ENCODE measurements at places on chromosomes 12 and 14.
A peak's percentile ranks its signal among the peaks of the same experiment; 100 is the strongest.

GRCh38 chr14:103205541-103205906 lies 82.3 kb downstream of the TNFAIP2 start:
- DNase-seq, result no peak

DNA sequence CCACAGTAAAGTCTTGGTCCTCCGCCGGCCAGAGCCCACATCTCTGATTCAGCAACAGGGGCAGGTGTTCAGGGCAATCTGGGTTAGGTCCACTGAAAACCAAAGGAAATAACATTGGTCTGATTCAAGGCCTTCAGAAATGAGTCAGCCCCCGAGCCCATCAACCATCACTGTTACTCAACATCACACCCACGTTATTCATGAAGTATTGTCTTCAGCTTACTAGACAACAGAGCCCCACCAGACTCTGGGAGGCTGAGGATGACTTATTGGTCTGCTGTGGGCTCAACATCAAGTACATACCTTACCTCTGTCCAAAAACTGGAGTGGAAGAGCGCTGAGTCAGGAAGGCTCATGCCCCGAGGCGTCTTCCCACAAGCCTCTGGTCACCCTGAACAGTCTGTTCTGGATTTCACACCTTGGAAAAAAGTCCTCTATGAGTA lies 97.5 kb downstream of the ZFP36L1 start:
- DNase-seq, result peak; percentile 58

- DNase-seq, result no peak
Observed at GRCh38 chr14:45095143-45095542, 11.2 kb downstream of the PRPF39 start.

- no peak for DNase-seq
Observed at GRCh38 chr12:58906917-58907316, 13.4 kb downstream of the LRIG3 start.

DNA sequence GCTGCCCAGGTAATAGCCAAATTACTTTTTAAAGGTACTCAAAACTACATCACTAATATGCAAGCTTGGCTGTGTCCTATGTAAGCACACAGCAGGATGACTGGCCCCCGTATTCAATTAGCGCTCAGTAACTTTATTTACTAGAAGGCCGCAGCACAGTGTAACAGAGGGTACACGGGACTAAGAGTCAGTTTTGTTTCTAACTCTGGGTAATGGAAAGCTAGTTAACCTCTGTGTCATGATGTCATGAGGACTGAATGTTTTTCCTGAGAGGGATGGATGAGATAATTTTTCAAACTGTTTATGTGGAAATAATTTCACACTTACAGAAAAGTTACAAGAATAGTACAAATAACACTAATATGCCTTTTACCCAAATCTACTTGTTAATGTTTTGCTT lies 27.1 kb downstream of the GALNT4 start:
- DNase-seq, result no peak

GRCh38 chr12:113276946-113277500 lies 55.8 kb downstream of the TPCN1 start:
- no peak for DNase-seq

DNA sequence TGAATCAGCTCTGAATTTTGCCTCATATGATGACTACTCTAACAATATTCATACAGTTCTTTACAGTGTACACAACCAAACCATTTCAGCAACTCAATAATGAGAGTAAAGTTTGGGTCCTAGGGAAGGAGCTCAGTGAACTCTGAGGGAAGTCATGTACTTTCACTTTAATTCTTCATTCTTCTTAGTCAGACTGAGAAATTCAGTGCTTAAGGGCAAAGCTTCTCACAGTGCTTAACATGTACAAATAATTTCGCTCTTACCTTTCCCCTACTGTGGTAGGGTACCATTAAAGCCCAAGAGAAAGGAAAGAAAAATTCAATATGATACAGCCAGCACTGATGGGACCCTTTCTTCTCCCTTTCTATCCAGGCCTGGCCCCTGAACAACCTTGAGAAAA lies 435.0 kb downstream of the NELL2 start:
- DNase-seq, result no peak

DNA sequence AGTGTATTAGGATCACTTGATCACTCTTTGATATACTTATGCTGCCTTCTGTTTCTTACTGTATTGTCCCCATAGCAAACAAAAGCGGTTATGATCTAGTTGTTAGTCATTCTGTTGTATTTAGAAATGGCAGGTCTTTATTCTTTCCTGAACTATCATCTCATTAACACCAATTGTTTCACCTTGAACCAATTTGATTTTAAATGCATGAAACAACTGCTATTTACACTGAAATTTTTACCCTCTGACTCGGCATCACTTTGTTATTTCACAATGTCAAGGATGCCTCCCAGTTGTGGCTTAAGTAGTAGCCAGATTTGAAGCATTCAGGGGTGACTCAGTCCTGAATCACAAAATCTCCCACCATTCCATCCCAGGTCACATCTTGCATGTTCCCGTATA lies 303.5 kb downstream of the EGLN3 start:
- peak; percentile 3 for DNase-seq

Measured in body of pancreas (tissue), 4 donors.